Naive thymus-derived CD4-positive, alpha-beta T cell (primary cell): ENCODE measurements at places on chromosomes 13 and 19. TPM values are rescaled to one million over a fixed set of nuclear protein-coding genes. Genes with fewer than 3 reads are reported as not detected.

The ZNF628 gene
- 1.6 TPM for polyA plus RNA-seq

The PSG2 gene
- not detected for polyA plus RNA-seq

The CYP2F1 gene
- not detected for polyA plus RNA-seq

The KMT5C gene
- polyA plus RNA-seq: 0.84 TPM

The ZNF653 gene
- 1.7 TPM for polyA plus RNA-seq

The S1PR5 gene
- polyA plus RNA-seq: 0.53 TPM

The ZNF723 gene
- polyA plus RNA-seq: not detected

The NLRP4 gene
- not detected for polyA plus RNA-seq

The ZNF813 gene
- polyA plus RNA-seq: 3.9 TPM

The FAM187B gene
- polyA plus RNA-seq: not detected

The ZNF729 gene
- polyA plus RNA-seq: not detected

The PRR20C gene
- not detected for polyA plus RNA-seq

The DMKN gene
- not detected for polyA plus RNA-seq

The ZNF730 gene
- not detected for polyA plus RNA-seq

The COL5A3 gene
- not detected for polyA plus RNA-seq
